ENCODE measurements at places on chromosomes 5 and 9. TPM values are rescaled to one million over a fixed set of nuclear protein-coding genes. Genes with fewer than 3 reads are reported as not detected.

- DNase-seq: no peak
Measured at GRCh38 chr5:134273642-134274395, 47.9 kb upstream of the PPP2CA start.

- DNase-seq: peak; percentile 14
Measured at GRCh38 chr9:105475302-105475701, 27.5 kb downstream of the FSD1L start.

- DNase-seq: peak; percentile 66
Measured at GRCh38 chr5:56415356-56415765, 182.2 kb upstream of the ANKRD55 start.

DNA sequence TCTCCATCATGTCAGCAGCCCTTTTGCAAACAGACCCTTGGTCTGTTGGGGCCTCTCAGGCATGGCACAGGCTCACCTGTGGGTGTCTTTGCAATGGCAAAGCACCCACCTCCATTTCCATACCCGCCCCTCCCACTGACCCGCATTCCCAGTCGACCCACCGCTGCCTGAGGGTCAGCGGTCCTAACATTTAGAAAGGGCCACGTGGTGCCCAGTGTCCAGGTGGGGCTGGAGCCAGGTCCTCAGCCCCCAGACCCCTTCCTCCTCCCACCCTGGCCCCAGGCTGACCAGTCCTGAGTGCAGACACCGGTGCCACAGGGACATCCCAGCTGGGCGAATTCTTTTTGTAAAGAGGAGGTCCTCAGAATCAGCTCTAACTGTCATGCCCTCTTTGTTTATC, 43.3 kb upstream of the CEP72 start:
- no peak for DNase-seq

- no peak for DNase-seq
Measured at GRCh38 chr9:7961076-7961475, 161.5 kb upstream of the DMAC1 start.

DNA sequence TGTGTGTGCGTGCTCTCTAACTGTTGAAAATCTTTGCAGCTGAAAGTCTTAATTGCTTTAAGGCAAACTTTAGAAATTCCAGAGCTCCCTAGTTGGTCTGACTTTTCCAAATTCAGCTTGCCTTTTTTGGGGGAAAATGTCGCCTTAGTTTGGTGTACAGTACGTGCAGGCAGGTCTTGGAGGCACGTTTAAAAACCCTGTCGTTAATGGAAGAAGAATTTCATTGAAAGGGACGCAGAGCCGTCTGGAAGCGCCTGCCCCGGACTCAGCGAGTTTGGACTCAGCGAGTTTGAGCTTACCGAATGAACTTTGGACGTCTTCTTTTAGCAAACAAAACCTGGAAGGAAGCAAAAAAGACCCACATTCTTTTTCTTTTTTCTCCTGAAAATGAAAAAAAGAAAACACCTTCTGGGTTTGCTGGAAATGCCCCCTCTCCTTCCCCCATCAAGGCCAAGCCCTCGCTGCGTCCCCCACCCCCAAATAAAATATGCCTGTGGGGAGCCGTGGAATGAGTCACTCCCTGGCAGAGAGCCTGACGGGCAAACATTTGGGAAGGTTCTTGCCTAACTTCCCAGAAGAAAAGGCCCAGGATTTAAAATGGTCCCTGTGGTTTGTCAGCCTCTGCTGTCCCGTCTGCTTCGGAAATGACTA, 1.5 kb downstream of the NEK6 start:
- peak; percentile 87 for DNase-seq

DNA sequence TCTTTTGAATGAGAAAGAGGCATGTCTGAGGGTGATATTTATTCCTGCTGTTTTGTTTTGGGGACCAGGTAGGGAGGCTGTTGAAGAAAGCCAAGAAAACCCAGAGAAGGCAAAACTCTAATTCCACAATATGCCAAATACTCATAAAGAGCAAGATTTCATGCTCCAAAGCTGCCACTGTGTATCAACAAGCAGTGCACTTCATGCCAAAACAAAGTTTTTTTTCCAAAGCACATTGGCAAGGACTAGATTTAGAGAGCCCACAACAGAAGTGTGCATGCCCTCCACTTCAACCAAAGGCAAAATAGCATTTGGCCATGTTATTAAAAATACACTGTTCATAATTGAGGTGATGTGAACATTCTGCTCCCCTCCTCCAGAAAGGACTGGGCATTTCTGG, 229.9 kb downstream of the EBF1 start:
- no peak for DNase-seq

- DNase-seq: no peak
Measured at GRCh38 chr5:40623480-40624420, 56.0 kb upstream of the PTGER4 start.

DNA sequence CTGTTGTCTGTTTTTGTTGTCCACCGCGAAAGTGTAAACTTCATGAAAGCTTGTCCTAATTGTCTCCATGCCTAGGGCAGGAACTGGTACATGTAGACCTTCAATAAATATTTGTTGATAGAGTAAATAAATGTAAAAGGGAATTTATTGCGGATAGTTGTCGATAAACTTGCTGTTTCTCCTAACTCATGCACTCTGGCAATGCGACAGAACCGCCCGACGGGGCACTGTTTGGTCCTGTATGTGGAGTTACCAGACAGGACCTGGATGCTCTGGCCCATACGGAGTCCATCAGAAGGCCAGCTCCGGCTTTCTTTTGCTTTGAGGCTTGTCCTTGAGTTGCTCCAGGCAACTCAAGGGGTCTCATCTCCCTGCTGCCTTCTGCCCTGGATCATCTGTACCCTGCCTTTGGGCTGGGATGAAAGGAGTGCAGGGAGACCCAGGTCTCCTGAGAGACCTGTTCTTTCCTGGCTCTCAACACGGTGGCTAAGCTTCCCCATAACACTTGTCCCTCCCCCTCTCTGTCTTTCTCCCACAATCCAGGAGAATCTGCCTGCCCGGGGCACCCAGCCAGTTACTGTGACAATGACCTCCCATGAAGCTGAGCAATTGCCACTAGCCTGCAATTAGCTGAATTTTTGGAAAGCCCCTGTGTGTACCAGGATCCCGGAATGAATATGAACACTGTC, 149.5 kb upstream of the PTCH1 start:
- no peak for DNase-seq

DNA sequence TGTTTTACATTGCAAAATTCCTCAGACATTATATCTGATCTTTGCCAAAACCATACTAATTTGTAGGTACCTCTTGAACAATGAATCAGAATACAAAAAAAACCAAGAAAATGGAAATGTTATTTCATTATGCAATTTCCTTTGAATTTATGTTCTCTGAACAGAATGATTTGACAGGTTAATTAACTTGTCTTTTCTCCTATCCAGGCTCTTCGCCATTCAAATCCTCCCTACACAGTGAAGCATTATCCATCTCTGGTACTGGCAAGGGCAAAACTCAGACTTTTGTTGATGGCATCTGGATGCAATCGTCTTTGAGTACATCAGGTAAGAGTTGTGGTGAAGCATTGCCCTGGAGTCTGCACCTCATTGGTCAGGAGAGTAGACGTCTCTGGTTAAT, 655.7 kb upstream of the ITGA1 start:
- DNase-seq: no peak

- DNase-seq: no peak
Measured at GRCh38 chr9:78396087-78396486, 99.2 kb downstream of the PSAT1 start.

GRCh38 chr5:168591302-168592013, 12.3 kb upstream of the PANK3 start:
- DNase-seq: peak; percentile 32

- no peak for DNase-seq
Measured at GRCh38 chr5:84260140-84260539, 124.5 kb downstream of the EDIL3 start.

DNA sequence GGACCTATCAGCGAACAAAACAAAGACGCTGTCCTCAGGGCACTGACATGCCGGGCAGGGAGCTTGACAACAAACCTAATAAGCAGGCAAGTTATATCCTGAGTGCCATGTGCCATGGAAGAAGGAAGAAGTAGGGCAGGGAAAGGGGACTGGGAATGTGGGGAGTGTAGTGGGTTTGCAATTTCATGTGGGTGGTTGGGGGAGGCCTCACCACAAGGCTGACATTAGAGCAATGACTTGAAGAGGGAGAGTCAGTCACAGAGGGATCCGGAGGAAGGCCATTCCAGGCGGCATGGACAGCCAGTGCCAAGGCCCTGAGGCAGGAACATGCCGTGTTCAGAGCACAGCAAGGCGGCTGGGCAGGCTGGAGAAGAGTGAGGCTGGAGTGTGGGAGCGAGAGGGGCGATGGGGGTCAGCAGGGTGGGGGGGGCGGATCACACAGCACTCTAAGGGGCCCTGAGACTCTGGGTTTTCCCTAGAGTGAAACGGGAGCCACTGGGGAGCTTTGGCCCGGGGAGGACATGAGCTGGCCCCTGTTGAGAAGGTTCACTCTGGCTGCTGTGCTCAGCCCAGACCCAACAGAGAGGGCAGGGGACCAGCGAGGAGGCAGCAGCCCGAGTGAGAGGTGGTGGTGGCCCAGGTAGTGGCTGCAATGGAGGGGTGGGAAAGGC, 86.3 kb downstream of the STK10 start:
- no peak for DNase-seq

Gene SLC6A3
- 0.96 TPM for total RNA-seq

Gene CSF1R
- 48.9 TPM for total RNA-seq

Gene MAN2A1
- total RNA-seq: 69.8 TPM

Gene CERCAM
- total RNA-seq: 105 TPM

Gene SPINK4
- not detected for total RNA-seq

Gene NR5A1
- not detected for total RNA-seq

Gene TSSK1B
- total RNA-seq: 2.9 TPM

Gene FOXD4L5
- total RNA-seq: 0.24 TPM

Gene PLPP6
- 5.8 TPM for total RNA-seq

Gene CATSPER3
- total RNA-seq: not detected

All from umbilical cord (tissue), 2 donors.